ENCODE measurements at places on chromosomes 4 and X. TPM values are rescaled to one million over a fixed set of nuclear protein-coding genes. Genes with fewer than 3 reads are reported as not detected.

DNA sequence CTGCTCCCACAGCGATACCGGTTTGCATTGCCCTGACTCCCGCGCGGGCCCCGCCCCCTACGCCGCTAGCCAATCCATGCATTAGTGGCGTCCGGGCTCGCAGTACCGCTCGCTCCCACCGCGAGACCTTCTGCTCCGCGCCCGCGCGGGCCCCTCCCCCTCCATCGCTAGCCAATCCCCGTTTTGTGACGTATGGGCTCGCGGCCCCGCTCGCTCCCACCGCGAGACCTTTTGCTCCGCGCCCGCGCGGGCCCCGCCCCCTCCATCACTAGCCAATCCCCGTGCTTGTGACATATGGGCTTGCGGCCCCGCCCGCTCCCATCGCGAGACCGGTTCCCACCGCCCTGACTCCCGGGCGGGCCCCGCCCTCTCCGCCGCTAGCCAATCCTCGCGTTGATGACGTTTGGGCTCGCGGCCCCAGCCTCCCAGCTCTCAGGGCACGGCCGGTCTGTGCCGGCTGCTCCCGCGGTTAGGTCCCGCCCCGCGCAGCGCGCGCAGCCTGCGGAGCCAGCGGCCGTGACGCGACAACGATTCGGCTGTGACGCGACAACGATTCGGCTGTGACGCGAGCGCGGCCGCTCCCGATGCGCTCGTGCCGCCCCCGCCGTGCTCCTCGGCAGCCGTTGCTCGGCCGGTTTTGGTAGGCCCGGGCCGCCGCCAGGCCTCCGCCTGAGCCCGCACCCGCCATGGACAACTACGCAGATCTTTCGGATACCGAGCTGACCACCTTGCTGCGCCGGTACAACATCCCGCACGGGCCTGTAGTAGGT is at the start of gene EMD:
TSS of gene EMD (plus strand) at position 497 of the 770 bp plus-strand sequence. CDS start at position 687, 190 bp downstream.
- peak; percentile 97 for DNase-seq

DNA sequence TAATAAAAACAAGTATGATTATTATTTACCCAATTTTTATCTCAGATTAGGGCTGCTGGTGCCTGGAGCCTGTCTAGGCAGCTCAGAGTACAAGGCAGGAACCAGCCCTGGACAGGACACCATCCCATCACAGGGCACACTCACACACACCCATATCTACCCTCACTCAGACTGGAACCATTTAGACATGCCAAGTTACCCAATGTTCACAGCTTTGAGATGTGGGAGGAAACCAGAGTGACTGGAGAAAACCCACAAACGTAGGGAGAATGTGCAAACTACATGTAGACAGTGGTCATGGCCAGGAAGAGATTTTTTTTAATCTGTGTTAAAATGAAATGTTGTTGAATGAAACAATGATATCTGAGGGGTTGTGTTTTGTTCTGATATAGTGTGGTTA is 35.7 kb upstream of the ADGRA3 start:
- DNase-seq = no peak

Gene PNMA3
- total RNA-seq = 0.32 TPM

DNA sequence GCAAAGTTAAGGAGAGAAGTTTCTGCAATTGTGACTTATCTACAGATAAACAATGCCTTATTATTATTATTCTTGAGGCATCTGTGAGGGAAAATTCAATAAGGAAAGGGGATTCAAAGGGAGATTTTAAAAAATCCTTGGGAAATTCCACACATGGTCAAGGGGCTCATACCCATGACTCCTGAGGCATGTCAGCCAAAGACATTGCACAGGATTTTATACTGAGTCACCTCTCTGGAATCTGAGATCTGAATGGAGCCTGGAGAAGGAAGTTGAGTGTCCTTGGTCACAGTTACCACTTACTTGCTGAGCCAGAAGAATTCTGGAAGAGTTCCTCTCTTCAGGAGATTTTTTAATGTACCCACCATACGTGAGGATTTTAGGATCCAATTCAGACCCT is 14.4 kb upstream of the CXCL8 start:
- DNase-seq = no peak

DNA sequence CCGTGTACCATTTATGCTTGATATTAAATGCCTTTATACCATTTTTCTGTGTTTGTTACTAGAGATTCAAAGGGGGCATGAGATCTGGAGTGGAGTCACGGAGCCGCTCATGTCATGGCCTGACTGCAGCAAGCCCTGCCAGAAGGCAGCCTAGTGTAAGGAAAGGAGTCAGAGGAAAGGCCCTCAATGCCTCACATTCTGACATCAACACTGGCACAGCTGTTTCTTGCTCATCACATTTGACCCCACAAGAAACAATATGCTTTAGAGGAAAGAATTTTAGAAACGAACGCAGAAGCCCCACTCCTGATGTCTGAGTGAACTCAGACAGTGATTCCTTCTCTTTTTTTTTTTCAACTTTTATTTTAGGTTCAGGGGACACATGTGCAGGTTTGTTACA is 322.4 kb upstream of the CPEB2 start:
- DNase-seq = no peak

Gene NPFFR2
- 0.20 TPM for total RNA-seq

GRCh38 chr4:122012735-122013134 is 60.9 kb upstream of the TRPC3 start:
- no peak for DNase-seq

- no peak for DNase-seq
Measured at GRCh38 chrX:139187738-139188137, 342.8 kb upstream of the F9 start.

DNA sequence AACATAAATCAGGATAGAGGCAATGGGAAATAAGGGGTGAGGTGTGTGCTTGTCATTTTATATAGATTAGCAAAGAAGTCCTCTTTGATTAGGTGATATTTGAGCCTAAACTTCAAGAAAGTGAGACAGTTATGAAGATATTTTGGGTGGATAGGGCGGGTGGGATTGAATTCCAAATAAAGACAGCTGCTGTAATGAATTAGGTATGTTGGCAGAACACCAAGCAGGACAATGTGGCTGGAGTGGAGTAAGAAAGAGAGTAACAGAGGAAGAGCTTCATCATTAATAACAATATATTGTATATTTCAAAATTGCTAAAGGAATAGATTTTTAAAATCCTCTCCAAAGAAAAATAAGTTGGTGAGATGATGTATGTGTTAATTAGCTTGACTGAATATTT is 91.0 kb upstream of the CENPE start:
- DNase-seq = no peak

Gene CPLX1
- total RNA-seq = 3.3 TPM

DNA sequence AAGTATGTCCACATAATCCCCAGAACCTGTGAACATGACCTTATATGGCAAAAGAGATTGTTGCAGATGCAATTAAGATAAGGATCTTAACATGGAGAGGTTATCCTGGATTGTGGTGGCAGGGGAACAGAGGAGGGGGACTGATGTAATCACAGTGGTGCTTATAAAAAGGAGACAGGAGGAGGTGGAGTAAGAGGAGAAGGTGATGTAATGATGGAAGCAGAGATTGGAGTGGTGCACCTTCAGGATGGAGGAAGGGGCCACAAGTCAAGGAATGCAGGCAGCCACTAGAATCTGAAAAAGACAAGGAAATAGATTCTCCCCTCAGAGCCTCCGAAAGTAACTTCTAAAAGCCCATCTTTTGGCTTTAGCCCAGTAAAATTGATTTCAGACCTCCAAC is 388.4 kb downstream of the BCOR start:
- DNase-seq = no peak

- DNase-seq = no peak
Measured at GRCh38 chrX:19721726-19722370, 165.6 kb downstream of the SH3KBP1 start.

- no peak for DNase-seq
Measured at GRCh38 chr4:61275241-61275640, 75.1 kb downstream of the ADGRL3 start.

DNA sequence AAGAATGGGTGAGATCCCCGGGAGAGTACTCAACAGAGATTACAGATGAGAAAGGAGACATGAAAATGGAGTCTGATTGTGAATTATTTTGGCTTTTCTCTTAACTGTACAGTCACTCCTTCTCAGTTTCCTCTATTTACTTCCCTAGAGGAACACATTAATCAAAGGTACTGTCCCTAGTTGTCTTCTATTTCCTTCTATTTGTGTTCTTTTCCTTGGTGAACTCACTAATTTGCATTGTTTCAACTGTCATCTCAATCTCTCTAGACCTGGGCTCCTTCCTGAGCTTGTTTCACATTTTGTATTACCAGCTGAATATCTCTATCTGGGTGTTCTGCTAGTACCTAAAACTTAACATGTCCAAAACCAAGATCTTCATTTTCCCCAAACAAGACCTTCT is 59.8 kb downstream of the ABCB7 start:
- no peak for DNase-seq

DNA sequence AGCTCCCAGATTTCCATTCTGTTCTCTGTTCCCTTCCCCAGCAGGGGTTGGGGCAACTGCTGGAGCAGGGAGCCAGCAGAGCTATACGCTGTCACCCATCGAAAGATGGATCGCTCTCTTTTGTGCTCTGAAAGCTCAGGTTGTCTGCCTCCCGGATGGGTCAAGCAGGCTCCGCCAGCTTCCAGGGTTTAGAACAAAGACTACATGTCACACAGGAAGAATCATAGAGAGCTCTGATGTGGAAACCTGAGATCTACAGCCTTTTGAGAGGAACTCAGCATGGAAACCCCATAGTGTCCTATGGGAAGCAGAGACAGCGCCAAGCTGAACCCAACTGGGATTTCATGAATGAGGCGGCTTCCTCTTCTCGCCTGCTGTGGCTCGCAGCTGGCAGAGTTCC is 205.4 kb downstream of the HS3ST1 start:
- no peak for DNase-seq

GRCh38 chrX:121036951-121037350 is 10.5 kb upstream of the GLUD2 start:
- no peak for DNase-seq

- DNase-seq = no peak
Measured at GRCh38 chr4:184313702-184314659, 96.3 kb upstream of the ENPP6 start.

Gene NUDT10
- 0.95 TPM for total RNA-seq

Gene SCRG1
- 8.4 TPM for total RNA-seq

DNA sequence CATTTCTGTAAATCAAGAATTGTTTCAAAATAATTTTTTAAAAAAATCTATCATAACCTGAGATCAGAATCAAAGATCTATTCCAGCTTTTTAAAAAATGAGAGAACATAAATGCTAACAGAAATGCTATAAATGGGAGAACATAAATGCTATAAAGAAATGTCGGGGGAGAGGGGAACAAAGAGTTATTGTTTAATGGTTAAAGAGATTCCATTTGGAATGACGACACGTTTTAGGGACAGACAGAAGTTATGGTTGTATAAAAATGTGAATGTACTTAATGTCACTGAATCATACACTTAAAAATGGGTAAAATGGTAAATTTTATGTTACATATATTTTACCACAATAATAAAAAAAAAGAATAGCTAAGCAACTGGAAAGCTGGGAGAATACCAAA is 127.1 kb downstream of the ATRX start:
- DNase-seq = no peak

GRCh38 chr4:24770667-24771066 is 24.7 kb upstream of the SOD3 start:
- DNase-seq = no peak

DNA sequence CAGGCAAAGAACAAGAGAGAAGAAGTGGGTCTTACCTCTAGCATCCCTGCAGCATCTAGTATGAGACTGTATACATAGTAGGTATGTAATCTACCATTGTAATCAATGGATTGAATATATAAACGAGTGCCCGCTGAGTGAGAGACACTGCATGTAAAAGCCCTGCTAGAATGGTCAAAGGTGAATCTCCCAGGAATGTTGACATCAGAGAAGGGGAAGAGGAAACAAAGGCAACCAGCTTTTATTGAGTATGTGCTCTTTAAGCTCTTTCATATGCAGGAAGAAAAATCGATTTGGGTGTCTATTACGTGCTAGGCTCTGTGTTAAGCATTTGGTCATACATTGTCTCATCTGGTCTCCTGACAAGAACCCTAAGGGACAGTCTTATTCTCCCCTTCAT is 91.9 kb upstream of the KLHL13 start:
- peak; percentile 19 for DNase-seq

Gene TKTL1
- not detected for total RNA-seq

Gene ZNF185
- total RNA-seq = 16.5 TPM

Gene STATH
- not detected for total RNA-seq

DNA sequence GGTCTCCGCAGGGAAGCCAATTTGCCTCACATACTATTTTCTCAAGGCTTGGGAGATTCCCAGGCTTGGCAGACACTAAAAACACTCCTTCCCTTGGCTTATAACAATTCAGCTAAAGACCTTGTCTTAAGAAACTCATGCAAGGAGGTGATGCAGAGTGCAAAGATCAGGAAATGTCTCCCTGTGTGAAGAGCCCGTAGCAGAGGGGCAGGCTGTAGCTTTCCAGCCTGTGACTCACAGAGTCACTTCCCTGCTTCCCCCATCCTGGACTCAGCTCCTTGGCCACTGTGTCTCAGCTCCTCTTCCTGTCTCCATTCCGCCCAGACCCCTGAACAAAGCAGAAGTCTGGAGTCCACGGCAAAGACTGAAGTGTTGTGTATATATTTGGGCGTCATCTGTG is 56.1 kb downstream of the KDR start:
- DNase-seq = no peak

Measured in mucosa of gallbladder (tissue), 1 donor.